ENCODE measurements at places on chromosomes 16 and 17.

DNA sequence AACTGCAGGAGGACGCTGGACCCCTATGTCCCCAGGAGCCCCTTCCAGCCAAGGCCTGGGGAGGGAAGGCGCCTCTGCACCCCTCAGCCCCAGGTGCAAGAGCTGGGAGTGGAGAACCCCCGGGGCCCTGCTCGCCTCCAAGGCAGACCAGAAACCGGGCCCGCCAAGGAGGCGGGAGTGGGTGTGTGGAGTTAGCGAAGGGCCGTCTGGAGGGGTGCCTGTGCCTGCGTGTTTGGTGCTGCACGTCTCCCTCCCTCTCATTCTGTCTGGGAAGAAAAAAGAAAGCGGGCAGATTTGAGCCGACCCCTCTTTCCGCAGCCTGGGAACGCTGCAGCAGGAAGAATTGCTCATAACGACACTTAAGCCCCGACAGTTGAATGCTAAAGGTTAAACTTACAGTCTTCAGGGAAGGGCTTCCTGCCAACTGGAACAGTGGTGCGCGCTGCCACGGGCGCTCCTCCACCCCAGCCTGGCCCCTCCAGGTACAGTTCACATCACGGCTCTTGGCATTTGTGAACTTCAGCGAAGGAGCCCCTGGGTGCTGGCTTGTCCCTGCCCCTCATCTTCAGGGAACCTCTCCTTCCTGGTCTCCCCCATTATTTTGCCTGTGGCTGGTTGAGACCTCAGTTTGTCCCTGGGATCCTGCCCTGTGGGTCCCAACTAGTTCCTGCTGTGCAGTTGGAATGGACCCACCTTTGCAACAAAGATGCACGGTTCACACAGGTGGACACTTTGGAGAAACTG is 19.2 kb upstream of the ZFHX3 start:
- DNase-seq = no peak

- DNase-seq = no peak
Measured at GRCh38 chr16:82882982-82883835, 256.4 kb downstream of the CDH13 start.

DNA sequence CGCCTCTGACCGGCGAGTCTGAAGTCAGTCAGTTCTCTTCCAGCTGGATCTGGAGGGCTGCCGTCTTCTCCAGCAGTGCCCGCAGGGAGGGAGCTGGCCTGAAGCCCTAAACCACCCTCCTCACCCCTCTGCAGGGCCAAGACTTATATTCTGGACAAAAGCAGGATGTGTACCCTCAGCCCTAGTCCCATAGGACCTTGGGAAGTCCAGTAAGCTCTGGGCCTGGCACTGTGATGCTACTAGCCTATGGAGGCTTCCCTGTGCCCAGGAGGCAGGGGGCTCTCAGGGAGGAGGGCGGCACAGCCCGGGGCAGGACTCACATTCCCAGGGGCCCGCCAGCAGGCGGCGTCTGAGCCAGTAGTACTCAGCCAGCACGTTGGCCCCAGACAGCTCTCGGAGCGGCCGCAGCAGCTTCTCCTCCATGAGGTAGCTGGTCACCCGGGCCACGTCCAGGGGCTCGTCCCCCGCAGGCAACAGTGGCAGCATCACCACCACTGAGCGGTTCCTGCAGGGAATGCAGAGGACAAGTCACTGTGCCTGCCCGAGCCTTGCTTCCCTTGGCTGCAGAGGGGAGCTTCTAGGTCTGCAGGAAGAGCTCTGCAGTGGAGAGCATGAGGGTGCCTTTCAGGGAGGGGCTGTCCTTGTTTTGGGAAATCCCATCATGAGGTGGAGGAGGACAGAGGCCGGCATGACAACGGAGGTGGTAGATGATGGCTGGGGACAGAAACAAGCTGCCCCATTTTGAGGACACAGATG is 41.7 kb downstream of the RMI2 start:
- no peak for DNase-seq

GRCh38 chr17:3903051-3903825 is 10.4 kb upstream of the CAMKK1 start:
- DNase-seq = no peak

- DNase-seq = no peak
Measured at GRCh38 chr17:50289991-50290702, 15.9 kb downstream of the TMEM92 start.

GRCh38 chr16:57956270-57956808 is 14.6 kb downstream of the CNGB1 start:
- DNase-seq = no peak

DNA sequence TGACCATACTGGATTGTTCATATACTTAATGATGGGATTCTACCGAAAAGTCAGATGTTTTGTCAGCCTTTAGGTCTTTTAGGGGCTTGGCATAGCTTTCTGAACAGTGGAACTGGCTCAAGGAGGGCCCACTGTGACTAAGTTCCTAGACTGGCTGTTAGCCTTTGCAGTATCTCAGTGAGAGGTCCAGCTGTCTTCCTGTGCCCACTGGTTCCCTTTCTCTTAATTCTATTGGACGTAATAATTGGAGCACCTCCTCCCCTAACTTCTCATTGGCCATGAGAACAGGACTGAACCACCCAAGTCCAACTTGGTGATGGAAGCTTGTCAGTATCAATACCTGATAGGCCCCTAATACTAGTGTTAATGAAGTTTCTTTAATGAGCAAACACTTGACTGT is 13.5 kb downstream of the KPNA2 start:
- DNase-seq = no peak

DNA sequence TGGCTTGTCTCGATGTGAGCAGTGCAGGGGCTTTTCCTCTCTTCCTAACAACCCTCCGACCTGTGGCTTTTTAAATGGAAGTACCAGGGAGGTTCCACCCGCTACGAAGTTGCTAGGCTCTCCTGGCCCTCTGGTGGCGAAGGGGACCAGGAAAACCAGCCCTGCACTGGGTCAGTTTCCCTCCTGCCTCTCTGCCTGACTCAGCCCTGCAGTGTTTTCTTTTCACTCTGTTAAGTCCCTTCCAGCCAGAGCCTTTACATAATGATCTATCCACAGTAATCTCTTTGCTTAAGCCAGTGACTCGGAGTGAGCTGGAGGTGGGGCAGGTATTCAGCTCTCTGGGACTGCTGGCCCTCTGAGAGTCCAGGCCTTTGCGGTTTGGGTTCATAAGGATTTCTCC is 331.3 kb upstream of the EEF2KMT start:
- no peak for DNase-seq

GRCh38 chr17:81334391-81334901 is 39.3 kb upstream of the SLC38A10 start:
- no peak for DNase-seq

DNA sequence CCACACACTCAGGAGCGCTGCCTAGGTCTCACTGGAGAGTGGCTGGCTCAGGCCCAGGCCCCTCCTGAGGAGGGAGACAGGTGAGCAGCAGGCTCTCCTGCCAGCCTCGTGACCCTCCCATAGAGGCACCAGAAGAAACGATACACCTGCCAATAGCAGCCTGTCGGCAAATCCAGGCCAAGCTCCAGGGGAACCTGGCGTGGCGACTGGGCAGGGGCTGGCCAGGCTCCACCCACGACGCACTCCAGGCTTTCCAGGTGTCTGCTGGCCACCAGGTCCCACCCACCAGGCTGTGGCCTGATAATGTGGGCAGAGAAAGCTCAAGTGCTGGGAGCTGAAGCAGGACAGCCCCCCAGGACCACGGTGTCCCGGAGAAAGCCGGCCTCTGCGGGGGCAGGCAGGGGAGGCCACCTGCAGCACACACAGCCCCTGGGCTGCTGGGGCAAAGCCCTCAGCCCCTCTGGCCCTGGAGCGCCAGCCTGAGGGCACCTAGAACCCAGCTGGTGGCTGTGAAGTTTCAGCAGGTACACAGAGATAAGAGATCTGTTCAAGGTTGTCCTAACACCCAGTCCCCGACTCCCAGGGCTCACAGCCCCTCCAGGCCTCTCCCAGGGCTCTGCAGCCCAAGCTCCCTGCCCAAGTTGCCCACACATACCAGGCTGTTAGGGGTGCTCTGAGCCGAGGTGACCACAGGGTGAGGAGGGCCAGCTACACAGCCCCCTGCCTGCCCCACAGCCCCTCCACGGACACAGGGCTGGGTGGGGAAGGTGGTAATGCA is 2.4 kb downstream of the PGAP6 start:
- peak; percentile 94 for DNase-seq

DNA sequence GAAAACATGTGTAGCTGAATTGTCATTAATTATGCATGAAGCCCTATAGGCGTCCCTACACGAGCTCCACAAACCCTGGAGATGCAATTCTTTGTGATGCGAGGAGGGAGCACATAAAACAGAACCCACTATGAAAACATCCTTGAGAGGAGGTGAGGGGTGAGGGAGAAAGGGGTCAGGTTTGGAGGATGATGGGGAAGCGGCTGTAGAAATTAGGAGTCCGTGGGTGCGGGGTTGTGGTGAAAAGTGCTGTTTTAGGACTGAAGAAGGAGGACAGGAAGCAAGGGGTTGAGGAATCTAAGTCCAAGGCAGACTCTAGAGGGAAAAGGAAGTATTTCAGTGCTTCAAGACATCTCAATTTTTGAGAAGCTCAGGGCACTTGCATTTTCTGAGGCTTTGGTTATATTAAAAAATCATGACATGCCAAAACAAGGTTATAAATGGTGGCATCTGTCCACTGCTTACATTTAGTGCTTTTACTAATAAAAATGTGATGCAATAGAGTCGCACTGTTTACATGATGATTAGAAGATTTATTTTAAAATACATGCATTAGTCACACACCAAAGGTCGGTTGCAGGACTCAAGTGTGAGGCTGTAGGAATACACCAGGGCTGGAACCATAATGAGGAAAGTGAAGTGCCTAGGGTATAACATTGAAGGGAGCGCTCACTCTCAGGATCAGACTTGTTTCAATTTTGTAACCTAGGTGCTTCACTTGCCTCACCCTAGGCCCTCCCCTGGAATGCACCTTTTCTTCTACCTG is 379.5 kb downstream of the HS3ST4 start:
- no peak for DNase-seq

GRCh38 chr17:65389426-65389825 is 172.0 kb downstream of the AXIN2 start:
- no peak for DNase-seq

- no peak for DNase-seq
Measured at GRCh38 chr16:19785081-19785480, 67.0 kb downstream of the IQCK start.

DNA sequence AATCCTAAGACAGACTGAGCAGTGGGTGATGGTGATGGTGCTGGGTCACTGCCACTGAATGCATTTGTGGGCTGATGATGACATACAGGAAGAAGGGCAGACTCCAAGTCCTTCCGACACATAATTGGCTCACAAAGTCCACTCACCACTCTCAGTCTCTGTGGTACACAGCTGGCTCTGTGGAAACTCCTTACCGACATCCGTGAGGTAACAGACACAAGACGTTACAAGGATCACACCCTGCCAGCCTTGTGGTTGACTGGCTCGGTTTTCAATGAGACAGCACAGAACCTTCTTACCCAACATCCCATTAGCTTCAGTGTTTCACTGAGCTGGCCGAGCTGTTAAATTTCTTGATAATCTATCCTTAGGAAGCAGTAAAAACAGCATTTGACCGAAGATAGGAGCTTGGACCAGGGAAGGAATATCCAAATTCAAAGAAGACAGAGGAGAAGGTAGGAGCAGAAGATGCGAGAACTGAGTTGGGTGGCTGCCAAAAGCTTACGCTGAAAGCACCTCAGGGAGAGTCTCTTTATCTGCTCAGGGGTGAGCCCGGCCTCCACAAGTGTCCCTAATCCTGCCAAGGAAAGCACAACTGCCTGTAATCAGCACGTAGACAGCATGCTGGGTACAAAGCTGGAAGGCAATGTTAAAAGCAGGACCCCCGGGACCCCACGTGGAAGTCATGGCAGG is 5.5 kb upstream of the MXRA7 start:
- DNase-seq = no peak

GRCh38 chr16:28522792-28523191 is 16.0 kb downstream of the NUPR1 start:
- DNase-seq = no peak

GRCh38 chr17:8843344-8843743 is 24.1 kb downstream of the PIK3R6 start:
- no peak for DNase-seq

DNA sequence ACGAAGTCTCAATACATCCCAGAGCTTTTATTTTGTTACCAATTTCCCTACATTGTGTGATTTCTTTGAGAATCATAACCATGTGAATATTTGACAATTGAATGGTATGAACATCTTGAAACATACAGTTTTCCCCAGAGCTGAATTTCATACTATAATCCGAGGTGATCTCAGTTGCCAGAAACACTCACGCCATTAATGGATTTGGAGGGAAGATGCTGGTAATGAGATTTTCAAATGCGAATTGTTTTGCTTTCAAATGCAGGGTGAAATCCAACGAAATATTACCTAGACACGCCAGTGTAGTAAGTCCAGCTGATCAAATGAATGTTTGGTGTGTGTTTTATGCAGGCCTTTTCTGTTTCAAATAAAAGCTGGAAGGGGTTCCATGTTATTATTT is 277.8 kb upstream of the CDH5 start:
- DNase-seq = no peak

- DNase-seq = no peak
Measured at GRCh38 chr17:38815576-38816193, 9.4 kb downstream of the CWC25 start.

GRCh38 chr17:64938925-64939474 is 19.7 kb upstream of the LRRC37A3 start:
- no peak for DNase-seq

DNA sequence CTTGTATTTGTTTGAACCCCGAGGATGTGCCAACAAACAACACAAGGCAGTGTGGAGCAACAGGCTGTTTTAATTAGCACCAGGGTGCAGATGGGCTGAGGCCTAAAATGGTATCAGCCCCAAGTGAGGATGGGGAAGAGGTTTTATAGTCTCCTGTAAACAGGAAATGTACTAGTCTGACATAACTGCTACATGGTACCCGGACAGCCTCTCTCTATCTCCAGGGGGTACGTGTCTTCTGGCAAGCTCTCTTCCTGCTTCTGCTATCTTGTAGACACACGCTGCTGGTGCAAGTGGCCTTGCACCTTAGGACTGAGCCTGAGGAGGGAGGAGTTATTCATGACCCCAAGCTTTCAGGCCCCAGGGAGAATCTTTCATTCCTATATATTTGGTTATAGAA is 2451.0 kb downstream of the TP53TG3F start:
- no peak for DNase-seq

GRCh38 chr16:72012607-72013006 is 4.1 kb downstream of the DHODH start:
- no peak for DNase-seq

DNA sequence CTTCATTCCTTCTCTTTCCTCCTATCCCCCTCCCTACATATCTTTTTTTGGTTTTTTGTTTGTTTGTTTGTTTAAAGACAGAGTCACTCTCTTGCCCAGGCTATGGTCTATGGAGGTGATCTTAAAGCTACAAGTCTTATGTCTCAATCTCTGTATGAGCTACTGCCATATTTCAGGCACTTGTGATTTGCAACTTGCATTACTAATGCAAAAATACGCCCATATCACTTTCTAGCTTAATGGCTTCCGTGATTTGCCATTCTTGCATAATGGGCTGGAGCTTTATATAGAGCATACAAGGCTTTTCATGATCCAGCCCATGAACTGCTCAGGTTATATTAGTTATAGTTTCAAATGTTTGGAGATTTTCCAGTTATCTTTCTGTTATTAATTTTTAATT is 7.5 kb downstream of the CFAP97D1 start:
- no peak for DNase-seq
